Activated CD4-positive, alpha-beta T cell treated with anti-CD3 and anti-CD28 coated beads, Interleukin-10, Interleukin-2, amounts not matched to agents 100 ng/mL and 50 ng/mL, durations not matched to agents 16 hours and 8 hours (primary cell): ENCODE measurements at places on chromosomes 6 and 20.

- DNase-seq: no peak
These were observed 26.8 kb upstream of the UBE2J1 start for GRCh38 chr6:89379281-89379680.

DNA sequence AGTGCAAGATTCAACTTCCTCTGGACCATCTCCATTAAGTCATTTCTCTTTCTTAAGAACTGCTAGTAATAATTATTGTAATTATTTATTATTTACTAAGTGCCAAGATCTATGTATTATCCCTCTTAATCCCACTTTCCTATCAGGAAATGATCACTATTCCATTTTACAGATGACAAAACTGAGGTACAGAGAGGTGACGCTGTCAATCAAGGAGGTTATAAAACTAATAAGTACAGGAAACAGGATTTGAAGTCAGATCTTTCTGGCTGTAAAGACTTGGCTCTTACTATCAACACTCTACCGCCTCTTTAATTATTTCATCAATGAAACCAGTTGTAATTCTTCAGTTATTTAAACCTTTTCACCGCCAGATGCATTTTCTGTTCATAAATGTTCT lies 37.4 kb downstream of the BLOC1S5 start:
- DNase-seq: no peak

DNA sequence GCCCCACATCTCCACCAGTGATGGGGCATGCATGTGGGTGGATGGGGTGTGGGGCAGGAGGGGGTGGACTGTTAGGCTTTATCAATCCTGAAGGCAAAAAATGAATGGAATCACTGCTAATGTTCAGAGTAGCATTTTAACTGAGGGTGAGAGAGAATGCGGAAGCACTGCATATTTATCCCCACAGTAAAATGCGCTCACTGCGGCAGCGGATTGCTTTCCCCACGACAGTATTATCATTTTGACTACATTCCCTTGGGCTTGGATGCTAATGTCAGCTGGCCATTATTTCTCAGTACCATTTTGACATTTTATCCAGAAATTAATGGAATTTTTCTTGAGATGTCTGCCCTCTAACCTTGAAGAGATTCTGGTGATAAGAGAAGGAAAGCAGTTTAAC lies 13.4 kb downstream of the ALDH8A1 start:
- no peak for DNase-seq

DNA sequence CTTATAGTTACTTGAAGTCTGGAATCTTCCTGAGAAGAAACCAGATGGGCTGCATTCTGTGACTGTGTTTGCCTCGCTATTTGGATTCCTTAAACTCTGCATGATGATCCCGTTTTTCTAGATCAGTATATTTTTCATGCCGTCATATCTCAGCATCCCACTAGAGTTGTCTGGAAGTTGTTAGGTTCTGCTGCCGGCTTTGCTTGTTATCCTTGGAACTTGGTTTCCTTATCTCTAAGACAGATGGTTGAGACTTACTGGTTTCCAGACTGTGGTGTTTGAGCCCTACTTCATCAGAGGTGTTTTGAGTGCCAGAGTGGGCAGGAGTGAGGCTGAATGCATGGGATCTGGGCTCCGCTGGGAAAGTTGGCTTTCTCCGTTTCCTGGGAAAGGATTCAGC lies 50.3 kb downstream of the CDS2 start:
- no peak for DNase-seq

DNA sequence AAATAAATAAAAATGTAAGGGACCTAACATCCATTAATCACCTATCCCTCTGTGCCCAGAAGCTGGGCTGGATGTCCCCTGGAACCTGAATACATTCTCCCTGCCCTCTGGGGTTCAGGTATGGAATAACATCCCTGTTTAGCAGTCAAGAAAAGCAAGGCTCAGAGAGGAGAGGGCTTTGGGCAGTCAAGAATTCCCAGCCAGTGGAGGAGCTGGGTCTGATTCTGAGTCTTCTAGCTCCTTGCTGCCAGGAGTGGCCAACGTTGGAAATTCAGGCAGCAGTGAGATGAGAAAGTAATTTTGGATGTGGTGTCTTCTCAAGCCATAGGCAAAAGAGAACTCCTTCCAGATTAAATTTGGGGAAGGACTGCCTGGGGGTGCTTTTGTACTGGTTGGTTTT lies 42.6 kb upstream of the ZNFX1 start:
- DNase-seq: no peak

DNA sequence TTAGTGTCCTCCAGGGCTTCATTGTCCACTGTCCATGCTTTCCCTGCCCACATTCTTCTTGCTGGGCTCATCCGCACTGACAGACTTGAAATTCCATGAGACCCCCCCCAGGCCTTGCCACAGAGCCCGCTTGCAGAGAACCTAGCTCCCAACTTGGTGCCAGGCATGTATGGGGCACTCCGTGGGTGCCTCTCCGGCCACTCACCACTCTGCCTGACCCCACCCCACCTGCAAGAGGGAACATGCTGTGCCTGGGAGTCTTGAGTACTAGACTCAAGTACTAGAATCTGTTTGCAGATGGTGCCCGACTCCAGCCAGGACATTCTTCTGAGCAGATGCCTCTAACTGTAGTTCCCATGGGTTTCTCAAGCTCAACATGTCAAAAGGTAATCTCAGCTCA lies 47.9 kb downstream of the TRERF1 start:
- no peak for DNase-seq

GRCh38 chr6:71887006-71887743 lies 825 bp downstream of the RIMS1 start:
- no peak for DNase-seq

DNA sequence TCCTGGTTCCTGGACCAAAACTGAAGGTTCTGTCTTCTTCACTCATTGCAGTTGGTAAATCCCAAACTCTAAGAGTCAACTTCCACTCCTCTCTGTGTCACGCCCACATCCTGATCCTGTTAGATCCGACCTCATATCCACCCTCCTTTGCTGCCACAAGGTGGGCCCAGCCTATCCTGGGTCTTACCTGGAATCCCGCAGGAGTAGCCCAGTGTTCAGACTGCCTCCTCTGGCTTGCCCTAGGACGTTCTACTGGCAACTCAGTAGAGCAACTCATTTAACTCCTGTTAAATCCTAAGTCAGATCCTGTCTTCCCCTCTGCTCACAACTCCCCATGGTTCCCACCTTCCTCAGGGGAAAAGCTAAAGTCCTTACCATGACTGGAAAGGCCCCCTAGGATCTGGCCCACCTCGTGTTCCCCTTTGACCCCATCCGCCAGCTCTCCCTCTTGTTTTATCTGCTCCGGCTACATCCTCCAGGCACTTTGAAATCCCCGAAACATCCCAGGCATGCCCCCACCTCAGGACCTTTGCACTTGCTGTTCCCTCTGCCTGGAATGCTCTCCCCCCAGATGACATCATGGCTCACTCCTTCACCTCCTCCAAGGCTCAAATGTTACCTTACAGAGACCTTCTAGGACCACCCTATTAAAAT lies 43.9 kb downstream of the TFEB start:
- no peak for DNase-seq

GRCh38 chr6:86152546-86152945 lies 509.9 kb upstream of the SYNCRIP start:
- DNase-seq: no peak

- no peak for DNase-seq
These were observed 276.7 kb downstream of the ADGRB3 start for GRCh38 chr6:68911811-68912210.
